ENCODE measurements at places on chromosomes 2 and 18.
A peak's percentile ranks its signal among the peaks of the same experiment; 100 is the strongest.

- DNase-seq, result no peak
These were observed 115.1 kb downstream of the CDH20 start for GRCh38 chr18:61448316-61448715.

DNA sequence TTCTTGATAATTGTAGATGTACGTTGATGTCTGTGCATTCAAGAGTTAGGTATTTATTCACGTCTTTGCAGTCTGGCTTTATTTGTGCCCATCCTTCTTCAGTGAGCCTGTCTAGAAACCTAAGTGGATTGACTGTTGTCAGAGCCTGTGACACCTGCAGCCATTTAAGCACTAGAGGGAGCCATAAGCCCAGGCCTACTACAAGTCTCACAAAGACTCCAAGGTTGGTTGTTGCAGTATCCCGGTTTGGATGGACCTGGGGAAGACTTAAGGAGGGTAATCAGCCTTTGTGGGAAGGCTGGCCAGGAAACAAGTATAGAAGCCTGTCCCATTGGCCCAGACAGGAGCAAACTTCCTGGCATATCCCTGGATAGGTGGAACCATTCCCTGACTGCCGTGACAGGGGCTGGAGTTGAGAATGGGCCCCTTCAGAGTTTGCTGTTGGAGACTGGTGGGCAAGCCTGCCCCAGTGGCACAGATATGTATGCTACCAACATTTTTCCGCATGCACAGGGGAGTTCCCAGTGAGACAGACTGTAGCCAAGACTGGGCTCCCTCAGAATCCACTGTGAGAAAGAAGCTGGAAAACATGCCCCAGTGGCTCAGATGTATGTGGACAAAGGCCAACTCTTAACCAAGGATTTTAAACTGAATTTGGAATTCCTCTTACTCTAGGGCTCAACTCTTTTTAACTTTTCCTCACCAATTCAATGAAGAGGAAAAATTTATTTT is 9.3 kb upstream of the LRRC30 start:
- peak; percentile 73 for DNase-seq

DNA sequence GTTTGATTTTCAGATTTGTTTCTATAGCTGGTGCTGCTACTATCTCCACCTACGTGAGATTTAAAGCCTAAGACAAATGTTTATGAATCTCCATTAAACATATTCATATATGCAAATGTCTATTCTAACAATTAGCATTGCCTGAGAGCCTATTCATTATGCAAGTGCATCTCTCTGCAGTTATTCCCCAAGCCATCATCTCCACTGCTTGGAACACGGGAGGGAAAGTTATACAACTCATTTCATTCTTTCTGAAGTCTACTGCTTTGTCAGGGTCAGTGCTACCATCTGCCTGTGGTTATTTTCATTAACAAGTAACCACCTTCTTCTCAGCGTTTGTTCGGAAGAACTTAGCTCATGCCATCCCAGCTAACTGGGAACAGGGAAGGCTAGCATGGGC is 188.8 kb upstream of the REV1 start:
- DNase-seq, result no peak

DNA sequence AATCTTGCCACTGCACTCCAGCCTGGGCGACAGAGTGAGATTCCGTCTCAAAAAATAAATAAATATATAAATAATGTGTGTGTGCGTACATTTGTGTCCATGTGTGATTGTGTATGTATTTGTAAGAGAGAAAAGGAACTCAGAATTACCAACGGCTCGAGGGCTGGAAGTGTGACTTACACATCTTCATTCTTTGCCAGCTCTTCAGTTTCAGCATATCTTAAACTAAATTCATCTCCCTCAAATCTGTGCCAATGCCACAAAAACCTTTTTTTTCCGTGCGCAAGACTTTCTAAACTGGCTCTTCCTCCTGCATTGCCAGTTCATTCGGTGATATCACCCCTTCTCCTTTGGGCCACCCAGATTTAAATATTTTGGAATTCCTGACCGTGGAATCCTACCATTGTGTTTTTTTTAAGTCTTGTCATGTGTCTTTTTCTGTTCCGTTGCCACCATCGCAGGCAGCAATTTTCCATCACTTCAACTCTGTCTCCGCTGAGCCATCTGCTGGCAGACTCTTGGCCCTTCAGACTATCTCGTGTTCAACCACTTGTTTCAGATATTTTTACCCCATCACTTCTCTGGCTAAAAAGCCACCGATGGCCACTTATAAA is 77.0 kb upstream of the ZNF532 start:
- no peak for DNase-seq

DNA sequence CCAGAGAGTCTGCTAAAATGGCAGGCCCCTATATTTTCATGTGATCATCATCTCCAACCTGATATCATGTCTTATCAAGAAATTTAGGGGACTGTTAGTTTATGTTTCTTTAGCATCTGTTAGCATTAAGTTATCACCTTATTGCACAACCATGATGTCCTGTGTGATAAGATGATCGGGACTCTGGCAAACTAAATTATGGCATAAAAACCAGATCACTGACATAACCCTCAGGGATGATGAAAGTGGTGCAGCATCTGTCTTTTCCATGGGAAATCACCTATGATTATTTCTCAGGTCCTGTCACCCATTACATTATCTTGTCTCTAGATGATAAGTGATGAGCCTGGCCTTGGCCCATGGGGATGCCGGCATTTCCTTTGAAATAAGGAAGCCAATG is 458.6 kb upstream of the DCC start:
- DNase-seq, result no peak

DNA sequence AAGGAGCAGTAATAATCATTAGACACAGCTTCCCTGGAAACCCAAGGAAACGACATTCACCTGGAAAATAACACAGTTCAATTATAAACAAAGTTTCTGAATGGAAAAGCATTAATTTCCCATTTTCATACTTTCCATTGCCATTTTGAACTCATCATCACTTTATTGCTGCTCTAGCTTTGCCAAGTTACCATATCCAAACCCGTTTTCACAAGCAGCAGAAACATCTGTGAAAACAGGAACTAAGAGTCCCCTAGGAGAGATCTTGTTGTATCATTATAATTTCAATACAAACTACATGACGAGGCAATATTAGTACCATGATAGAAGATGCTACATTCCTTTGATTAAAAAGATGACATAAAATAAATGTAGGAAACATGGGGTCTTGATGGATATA is 597.0 kb upstream of the NRXN1 start:
- no peak for DNase-seq

DNA sequence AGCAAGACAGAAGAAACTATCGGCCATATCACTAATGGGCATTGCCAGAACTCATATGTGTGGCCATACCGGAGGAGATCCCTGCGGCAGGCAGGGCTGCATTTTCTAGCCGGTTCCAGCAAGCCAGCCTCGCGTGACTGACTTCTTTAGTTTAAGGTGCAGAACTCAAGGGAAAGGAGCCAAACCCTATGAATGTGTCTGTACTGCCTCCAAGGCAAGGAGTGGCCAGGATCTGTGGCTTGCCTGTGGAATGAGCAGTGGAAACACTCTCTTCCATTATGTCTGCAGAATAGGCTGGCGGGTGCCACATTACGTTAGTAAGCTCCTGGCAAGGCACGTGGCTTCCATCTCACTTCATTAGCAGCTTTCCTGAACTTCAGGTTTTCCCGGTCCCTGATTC is 137.6 kb downstream of the ATL2 start:
- DNase-seq, result no peak

GRCh38 chr2:231611273-231612108 is 18.8 kb downstream of the TEX44 start:
- peak; percentile 83 for DNase-seq

GRCh38 chr2:78775291-78775690 is 250.2 kb upstream of the REG3G start:
- no peak for DNase-seq

DNA sequence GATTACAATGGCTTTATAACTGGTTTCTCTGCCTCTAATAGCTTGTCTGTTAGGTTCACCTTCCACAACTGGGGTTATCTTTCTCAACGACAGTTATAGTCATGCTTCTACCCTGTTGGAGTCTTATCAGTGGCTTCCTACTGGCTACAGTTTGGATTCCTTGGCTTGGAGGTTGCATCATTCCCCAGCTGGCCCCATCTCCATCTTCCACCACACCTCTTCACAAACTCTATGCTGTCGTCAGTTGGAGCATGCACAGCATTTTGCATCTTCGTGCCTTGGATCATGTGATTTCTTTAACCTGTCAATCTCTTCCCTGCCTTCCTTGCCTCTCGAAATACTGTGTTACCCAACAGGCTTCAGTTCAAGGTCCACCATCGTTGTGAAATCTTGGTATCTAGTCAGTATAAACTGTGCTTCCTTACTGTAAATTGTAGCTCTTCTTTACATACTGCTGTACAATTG is 316.3 kb upstream of the CXCR4 start:
- no peak for DNase-seq

DNA sequence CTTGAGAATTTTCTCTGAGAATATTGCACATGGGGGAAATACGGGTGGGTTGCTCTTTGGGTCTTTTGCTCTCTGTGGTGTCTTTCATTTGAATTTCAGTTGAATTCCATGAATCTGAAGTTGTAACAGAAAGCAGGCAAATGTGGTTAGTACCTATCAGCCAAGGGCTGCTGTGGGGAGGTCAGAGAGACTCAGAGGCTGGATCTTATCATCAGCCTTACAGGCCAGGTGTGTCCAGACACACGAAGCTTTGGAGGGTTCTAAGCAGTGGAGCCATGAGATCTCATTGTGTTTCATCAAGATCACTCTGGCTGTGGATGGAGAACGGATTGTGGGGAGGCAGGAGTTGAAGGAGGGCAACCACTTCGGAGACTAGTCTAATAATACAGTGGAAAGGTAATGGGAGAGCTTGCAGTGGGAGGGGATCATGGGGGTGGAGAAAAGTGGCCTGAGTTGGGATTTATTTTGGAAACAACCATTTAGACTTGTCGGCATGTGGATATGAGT is 68.1 kb downstream of the GNAL start:
- DNase-seq, result no peak

DNA sequence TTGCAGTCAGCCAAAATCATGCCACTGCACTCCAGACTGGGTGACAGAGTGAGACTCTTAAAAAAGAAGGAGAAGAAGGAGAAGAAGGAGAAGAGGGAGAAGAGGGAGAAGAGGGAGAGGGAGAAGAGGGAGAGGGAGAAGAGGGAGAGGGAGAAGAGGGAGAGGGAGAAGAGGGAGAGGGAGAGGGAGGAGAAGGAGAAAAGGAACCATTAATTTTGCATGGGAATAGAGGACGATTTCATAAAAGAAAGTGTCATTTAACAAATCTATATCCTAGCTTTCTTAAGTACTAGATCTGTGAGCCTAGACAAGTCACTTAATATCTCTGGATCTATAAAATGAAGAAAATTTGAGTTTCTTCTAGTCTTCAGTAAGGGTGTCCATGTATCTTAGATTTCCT is 9.6 kb downstream of the NOL10 start:
- no peak for DNase-seq

DNA sequence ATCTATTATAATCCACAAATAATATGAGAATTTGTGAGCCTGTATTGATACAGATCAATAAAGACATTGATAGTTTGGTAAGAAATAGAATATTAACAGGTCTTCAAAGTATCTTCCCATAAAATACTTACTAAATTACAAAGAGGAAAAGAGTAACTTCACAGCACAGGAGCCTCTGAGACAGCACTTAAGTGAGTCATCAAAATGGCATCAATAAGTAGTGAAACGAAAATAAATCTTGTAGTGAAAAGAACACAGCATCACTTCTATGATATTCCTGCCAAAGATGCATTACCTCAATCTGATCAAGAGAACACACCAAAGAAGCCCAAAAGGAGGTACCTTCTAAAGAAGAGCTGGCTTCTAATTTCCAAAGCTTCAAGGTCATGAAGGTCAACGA is 116.4 kb downstream of the CBLN2 start:
- DNase-seq, result no peak

GRCh38 chr2:231369580-231370428 is 25.7 kb upstream of the B3GNT7 start:
- DNase-seq, result no peak

DNA sequence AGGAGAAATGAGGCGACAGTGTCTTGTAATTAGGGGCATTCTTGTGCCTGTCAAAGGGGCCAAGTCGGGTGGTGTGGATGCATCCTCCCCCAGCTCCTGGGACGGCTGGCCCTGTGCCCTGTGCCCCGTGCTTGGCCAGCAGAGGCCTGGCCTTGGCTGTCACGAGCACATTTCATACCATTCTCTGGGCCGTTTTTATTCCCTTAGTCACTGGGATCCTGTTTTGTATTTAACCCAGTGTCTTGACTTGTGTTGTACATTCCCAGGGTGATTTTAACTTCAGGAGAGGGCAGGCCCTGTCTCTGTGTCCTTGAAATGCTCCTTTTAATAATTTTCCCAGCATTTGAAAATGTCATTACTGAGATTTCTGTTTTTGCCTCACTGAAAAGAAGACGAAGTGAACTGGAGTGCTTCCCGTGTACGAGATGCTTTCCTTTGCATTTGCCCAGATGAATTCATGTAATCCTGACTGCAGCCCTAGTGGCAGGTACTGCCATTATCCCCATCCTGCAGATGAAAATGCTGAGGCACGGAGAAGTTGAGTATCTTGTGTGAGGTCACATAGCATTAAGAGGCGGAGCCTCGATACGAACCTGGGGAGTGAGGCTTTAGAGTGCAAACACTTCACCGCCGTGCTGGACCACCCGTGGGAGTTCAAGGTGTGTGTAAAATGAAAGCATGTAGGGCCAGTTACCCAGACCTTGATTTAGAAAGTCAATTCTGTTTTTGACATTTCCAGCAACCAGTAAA is 57.0 kb downstream of the SH3RF3 start:
- peak; percentile 84 for DNase-seq

DNA sequence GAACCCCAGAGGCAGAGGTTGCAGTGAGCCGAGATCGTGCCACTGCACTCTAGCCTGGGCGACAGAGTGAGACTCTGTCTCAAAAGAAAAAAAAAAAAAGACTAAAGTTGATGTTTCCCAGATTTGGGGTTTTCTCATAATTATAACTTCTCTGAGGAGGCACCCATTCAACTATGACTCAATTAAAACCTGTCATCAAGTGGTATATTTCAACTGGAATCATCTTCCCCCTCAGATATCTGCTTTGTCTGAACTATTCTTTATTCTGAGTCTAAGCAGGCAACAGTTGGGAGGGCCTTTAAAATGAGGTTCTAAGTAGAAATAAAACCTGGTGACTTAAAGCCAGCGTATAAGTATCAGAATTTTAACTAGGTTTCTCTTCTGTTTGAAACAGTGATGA is 88.5 kb downstream of the PTRHD1 start:
- DNase-seq, result no peak

DNA sequence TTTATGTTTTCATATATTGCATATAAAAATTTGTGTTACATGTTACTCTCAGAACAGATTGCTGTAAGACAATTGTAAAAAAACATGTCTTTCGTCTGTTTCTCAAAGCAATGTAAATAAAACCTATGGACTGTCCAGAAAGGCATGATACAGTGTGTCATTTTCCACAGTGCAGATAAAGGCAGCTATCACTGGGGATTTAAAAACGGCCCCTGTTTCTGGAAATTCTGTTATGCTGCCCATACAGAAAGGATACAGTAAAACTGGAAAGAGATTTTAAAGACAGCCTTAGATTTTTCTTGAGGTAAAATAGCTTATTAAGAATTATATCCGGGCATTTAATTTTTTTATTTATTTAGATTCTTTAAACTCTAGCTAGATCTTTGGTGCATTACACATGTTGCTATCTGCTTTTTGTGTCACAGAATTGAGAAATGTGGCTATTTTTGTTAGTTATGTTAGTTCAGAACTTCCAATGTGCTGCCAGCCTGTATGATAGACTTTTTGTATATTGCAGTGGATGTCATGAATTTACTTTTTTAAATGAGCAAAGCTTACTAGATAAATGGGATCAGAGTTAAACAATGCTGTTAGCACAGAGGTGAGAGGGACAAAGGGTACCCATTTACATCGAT is 859 bp upstream of the INO80D start:
- no peak for DNase-seq

Measured in foreskin fibroblast (primary cell).